SK-N-MC (cell line): ENCODE measurements at places on chromosomes 12 and 14.

- DNase-seq, result no peak
Observed at GRCh38 chr12:46522071-46522470, 149.5 kb upstream of the SLC38A2 start.

GRCh38 chr12:90896821-90897220 lies 58.2 kb downstream of the CCER1 start:
- no peak for DNase-seq

DNA sequence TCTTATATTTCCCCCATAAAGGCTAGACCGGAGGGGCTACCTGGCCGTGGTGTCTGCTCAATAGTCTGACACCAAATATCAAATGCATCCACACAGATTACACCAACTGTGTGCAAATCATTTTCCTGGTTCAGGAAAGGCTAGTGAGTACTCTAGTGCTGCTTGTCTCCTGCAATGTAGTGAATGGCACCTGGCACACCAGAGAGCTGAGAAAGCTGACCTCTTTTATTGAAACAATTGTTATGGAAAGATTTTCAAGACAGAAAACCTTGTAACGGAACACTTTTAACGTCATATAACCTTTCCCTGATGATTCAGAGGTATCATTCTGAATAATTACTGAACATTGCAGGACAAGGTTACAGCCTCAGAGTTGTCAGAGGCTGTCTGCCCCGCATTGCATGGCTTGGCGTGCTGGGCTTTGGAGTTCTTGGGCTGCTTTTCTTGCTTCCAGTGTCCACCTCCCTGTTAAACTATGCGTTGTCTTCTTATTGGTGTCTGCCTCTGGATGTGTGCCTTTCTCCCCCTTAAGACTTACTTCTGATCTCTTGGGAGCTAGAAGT lies 40.7 kb upstream of the HDAC7 start:
- DNase-seq, result no peak

GRCh38 chr14:26323869-26324268 lies 274.0 kb downstream of the NOVA1 start:
- DNase-seq, result no peak

- DNase-seq, result peak; percentile 60
Observed at GRCh38 chr12:95836185-95836609, 22.6 kb upstream of the SNRPF start.
